ENCODE measurements at places on chromosomes 7 and 10.

DNA sequence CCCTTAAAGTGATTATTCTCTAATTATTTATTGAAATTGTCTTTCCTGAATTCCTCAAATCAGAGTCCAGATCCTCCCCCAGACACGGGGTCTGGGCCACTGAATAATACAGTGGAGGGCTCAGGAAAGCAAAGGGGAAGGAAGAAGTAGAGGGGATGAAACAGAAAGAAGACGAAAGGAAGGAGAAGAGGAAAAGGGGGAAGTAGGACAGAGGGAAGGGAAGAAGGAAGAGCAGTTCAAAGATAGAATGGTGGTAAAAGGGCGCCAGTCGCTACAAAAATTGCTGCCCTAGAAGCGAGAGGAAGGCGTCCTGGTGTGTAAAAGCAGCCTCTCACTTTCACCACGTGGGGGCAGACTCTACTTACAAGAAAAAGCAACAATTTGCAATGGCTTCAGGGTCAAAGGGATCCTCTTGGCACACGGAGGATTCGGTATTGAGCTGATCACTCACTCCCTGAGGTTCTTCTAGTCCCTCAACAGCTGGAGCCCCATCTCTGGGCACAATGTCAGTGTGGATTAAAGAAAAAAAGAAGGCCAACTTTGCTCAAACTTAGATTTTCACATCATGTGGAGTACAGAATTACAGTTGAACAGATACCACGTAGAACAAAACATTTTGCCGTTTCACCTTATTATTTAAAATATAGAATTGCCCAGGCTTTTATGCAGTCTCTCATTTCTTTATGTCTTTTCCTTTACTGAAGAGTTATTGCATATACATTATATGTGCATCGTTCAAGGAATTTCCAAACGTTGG lies 31.4 kb upstream of the NPVF start:
- DNase-seq, result peak; percentile 94

- DNase-seq, result no peak
Measured at GRCh38 chr7:108079276-108079647, 50.9 kb downstream of the LAMB4 start.

GRCh38 chr7:30642789-30643188 lies 39.5 kb downstream of the CRHR2 start:
- no peak for DNase-seq

GRCh38 chr10:12466704-12467305 lies 117.5 kb downstream of the CAMK1D start:
- DNase-seq, result no peak

DNA sequence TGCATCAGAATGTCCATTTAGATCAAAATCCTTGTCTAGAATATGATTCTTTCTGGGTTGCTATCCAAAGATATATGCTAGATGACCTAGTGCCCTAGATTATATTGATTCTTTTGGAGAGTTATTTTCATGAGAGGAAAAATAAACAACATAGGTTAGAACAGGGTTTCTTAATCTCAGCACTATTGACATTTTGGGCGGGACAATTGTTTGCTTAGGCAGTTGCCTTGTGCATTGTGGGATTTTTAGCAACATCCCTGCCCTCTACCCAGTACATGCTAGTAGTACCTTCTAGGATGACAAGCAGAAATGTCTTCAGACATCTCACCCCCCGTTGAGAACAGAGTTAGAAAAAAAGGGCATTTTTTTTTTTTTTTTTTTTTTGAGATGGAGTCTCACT lies 25.1 kb upstream of the LAMB1 start:
- no peak for DNase-seq

DNA sequence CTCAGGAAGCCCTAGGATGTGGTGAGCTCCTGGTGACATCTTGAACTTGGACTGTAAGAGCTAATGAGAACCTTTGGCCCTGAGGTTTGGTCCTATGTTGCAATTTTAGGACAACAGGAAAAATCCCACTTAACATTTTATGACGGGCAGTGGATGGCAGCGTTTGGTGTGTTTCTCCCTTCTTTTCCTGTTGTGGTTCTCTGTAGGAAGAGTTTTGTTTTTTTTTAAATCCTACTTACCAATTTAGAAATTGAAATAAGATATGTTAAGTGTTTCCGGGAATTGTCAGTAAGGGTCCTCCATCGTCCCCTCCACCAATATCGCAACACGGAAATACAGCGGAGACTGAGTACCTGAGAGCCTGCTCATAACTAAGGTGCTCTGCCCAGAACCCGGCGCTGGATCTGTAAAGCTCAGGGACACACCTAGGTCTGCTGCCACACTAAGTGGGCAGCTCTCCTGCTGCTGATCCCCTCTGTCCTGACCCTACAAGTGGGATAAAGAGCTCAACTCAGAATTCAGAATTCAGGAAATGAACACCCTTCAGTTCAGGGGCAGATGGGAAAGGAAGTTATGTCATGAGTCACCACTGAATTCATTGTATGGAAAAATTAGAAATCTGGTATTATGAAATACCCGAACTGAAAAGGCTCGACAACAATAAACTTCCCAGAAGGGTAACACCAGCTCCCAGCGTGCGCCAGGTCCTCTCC lies 9.1 kb upstream of the PROSER2 start:
- DNase-seq, result no peak

DNA sequence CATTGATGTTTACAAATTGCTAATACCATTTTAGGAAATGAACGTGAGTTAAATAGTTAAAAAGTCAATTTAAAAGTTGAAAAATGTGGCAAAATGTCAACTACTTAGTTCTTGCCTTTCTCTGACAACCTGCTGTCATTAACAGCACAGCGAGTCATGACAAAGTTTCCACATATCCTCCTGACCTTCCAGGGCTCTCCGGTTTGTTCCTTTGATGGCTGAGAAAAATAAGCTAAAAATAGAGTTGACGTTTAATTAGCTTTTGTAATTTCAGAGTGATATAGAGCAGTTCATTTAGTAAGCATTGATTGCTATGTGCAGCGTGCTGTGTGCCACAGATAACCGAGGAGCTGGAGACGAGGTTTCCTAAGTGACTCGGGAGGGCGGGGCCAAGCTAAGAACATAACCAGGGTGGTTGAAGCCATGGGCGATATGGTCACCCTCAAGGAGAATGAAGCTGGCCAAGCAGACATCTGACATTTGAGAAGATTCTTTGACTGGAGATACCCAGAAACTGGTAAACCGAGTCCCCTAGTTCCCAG lies 47.9 kb downstream of the OGDH start:
- DNase-seq, result no peak

DNA sequence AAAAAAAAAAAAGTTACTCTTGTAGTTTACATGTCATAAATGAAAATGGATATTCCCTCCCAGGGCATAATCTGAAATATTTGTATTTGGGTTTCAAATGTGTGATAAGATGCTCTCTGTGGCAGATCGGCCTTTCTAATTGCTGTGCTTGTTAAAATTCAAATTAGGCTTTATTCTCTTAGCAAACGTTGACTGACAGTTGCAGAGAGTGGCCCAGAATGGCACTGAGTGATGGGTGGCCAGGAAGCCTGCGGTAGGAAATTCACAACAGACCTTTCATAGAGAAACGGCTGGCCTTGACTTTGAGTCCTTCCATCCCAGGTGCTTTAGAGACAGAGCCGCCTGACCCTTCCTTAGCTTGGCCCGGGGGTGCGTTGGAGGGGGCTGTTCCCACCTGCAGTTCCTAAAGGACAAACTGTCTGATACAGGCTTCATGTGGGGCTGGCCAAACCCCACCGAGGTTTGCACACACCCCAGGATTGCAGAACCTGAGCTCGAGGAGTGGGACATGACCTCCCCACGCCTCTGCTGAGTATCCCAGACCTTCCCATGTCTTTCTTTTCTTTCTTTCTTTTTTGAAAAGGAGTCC lies 152.7 kb downstream of the CUX1 start:
- DNase-seq, result no peak

GRCh38 chr10:28638392-28638791 lies 38.9 kb upstream of the BAMBI start:
- DNase-seq, result no peak

GRCh38 chr10:69481811-69482524 lies 30.7 kb downstream of the TSPAN15 start:
- no peak for DNase-seq

DNA sequence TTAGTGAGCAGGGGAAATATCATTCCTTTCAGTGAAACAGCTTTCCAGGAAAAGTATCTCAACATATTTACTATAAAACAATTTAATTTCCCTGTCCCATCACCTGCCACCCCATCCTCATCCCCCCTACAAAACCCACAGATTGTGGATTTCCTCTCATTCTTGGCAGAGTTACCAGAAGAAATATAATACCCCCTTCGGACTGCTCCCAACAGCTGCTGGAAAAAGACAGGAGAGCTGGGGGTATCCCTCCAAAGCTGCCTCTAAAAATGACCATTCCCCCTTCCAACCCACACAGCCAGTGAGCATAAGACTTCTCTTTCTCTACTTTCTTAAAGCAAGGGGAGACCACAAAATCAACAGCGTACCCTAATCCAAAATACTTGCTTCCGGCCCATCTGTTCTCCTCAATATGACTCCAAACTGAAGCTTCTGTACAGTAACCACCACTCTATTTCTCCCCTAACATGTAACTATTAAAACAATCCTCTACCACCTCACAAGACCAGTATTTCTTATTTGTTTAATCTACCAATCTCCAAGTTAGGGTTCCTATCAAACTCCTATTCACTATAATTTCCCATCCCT lies 7.8 kb downstream of the FBXW4 start:
- DNase-seq, result no peak

- DNase-seq, result no peak
Measured at GRCh38 chr7:79452032-79452494, 1.4 kb downstream of the MAGI2 start.

DNA sequence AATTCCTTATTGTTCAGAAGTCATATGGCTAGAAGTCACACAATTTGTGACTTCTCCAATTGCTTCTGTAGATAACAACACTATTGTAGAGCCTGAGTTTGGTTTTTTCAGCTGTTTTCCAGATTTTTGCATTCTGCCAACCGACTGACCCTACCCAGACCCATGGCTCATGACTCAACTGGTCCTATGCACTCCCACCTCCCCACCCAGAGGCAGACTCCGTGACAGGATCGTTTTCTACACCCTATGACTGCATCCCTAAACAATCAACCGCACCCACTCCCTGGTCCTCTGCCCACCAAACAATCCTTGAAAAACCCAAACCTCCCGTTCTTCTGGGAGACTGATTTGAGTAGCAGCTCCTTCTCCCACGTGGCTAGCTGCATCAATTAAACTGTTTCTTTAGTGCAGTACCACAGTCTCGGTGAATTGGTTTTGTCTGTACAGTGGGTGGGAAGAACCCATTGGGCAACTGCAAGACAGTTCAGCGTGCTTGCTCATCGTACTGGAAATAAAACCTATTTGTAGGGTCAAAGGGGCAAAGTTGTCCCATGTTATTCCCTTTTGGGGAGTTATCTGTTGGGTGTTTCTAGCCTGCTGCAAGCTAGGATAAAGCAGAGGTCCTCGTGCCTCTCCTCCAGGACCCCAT lies 150.3 kb upstream of the FAM20C start:
- peak; percentile 30 for DNase-seq

GRCh38 chr7:96188174-96188581 lies 133.7 kb downstream of the SLC25A13 start:
- no peak for DNase-seq

GRCh38 chr7:48312151-48312550 lies 140.9 kb downstream of the ABCA13 start:
- no peak for DNase-seq

DNA sequence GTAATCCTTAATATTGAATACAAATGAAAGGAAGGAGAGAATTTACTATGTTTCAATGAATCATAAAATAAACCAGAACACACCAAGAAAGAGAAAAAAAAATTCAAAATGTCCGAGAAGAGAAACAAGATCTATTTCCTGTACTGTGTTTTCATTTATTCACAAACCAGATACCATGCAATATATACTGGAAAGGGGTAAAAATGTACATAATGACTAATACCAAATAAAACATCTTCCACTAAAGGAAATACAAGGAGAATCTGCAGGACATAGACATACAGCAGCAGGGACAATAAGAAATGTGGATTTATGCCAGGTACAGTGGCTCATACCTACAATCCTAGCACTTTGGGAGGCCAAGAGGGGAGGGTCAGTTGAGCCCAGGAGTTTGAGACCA lies 24.3 kb upstream of the TMEM26 start:
- no peak for DNase-seq

- no peak for DNase-seq
Measured at GRCh38 chr10:117241541-117242462, 888 bp downstream of the SLC18A2 start.

DNA sequence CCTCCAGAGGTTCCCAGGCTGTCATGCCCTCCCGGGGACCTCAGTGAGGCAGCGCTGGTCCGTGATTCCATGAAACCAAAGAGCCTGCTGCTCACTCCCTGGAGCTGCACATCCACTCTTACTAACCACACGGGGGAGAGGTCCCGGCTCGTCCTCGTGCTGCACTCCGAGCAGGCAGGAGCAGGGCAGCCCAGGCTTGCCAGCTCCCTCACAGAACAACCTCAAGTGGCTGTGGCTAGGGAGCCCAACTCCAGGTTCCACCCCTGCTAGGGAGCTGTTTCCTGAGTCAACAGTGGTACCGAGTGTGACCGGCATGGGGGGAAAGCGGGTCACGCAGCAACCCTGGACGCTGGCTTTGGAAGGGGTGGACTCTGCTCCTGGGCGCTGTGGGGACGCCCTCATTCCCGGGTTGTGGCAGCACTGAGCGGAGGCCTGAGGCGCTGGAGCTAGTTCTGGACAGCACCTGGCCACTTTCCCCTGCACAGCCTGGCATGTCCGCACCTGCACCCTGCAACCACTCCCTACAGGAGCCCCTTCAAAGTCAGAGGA lies 27.9 kb upstream of the PPP2R2D start:
- DNase-seq, result no peak

All from Karpas-422 (cell line).